ENCODE measurements at places on chromosomes 6 and 20.

DNA sequence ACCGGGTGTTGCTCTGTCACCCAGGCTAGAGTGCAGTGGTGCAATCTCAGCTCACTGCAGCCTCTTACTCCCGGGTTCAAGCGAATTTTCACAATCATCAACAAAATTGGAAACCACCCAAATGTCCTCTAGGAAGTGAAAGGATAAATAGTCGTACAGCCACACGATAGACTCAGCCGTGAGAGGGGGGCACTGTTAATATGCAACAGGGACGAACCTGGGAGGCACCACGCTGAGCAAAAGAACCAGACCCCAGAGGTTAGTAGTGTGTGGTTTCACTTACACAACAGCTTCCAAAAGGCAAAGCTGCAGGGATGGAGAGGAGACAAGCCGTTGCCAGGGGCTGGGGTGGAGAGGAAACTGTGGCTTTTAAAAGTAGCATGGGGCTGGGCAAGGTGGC lies 30.1 kb upstream of the NTSR1 start:
- DNase-seq: no peak

GRCh38 chr20:17859002-17859615 lies 109.5 kb downstream of the SNX5 start:
- no peak for DNase-seq

DNA sequence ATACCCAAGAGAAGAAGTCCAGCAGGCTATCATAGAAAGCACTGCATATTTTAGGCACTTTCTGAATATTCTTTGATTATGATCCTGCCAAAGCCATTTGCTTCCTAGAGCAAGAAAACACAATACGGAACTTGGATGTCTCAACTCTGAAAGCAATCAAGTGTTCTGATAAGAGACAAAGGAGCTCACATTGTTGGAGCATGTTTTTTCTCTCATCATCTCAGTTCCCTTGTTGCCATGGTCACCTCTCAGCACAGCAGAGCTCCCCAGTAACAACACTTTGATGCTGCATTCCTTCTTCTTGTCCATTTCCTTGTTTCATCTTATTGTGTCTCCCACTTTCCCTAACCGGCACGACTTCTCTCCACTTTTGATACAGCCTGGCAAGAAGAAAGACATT lies 168.7 kb upstream of the FUT9 start:
- no peak for DNase-seq

- DNase-seq: no peak
These were observed 13.0 kb upstream of the RBM24 start for GRCh38 chr6:17268114-17268513.

DNA sequence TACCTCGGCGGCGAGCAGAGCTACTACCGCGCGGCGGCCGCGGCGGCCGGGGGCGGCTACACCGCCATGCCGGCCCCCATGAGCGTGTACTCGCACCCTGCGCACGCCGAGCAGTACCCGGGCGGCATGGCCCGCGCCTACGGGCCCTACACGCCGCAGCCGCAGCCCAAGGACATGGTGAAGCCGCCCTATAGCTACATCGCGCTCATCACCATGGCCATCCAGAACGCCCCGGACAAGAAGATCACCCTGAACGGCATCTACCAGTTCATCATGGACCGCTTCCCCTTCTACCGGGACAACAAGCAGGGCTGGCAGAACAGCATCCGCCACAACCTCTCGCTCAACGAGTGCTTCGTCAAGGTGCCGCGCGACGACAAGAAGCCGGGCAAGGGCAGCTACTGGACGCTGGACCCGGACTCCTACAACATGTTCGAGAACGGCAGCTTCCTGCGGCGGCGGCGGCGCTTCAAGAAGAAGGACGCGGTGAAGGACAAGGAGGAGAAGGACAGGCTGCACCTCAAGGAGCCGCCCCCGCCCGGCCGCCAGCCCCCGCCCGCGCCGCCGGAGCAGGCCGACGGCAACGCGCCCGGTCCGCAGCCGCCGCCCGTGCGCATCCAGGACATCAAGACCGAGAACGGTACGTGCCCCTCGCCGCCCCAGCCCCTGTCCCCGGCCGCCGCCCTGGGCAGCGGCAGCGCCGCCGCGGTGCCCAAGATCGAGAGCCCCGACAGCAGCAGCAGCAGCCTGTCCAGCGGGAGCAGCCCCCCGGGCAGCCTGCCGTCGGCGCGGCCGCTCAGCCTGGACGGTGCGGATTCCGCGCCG lies 994 bp downstream of the FOXC1 start:
- no peak for DNase-seq

GRCh38 chr20:3873507-3873906 lies 15.7 kb upstream of the PANK2 start:
- DNase-seq: no peak

DNA sequence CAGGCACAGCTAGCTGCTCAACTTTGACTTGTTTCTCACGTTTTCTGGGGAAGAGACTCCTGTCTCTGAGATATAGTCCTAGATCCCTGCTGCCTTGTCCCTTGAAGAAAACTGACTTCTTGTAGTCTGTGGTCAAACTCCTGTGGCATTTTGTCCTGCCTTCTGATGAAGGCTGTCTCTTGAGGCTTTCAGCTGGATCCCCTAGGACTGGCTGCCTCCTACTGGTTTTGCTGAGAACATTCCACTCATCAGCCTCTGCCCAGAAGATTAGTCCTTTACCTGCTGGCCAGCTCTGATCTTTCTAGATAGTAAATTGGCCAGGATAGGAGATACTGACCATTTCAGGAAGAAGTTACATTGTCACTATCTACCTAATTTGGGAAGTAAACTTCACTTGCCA lies 71.9 kb upstream of the CNR1 start:
- DNase-seq: no peak

DNA sequence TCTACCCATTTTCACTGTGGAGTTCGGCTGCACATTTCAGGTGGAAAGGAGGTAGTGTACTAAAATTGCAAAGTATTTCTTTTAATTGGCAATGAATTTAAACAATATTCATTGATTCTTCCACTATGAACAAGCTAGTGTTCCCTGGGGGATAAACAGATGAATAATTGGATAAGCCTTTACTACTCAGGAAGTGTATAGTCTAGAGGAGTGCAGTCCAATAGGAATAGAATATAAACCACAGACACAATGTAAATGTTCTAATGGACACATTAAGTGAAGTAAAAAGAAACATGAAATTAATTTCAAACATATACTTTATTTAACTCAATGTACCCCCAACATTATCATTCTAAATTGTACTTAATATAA lies 28.7 kb downstream of the SGK1 start:
- no peak for DNase-seq

GRCh38 chr20:49361862-49362660 lies 84.2 kb upstream of the ZNFX1 start:
- no peak for DNase-seq

GRCh38 chr20:8404912-8405635 lies 273.0 kb downstream of the PLCB1 start:
- DNase-seq: no peak

GRCh38 chr6:109351231-109352130 lies 30.8 kb downstream of the CD164 start:
- no peak for DNase-seq

DNA sequence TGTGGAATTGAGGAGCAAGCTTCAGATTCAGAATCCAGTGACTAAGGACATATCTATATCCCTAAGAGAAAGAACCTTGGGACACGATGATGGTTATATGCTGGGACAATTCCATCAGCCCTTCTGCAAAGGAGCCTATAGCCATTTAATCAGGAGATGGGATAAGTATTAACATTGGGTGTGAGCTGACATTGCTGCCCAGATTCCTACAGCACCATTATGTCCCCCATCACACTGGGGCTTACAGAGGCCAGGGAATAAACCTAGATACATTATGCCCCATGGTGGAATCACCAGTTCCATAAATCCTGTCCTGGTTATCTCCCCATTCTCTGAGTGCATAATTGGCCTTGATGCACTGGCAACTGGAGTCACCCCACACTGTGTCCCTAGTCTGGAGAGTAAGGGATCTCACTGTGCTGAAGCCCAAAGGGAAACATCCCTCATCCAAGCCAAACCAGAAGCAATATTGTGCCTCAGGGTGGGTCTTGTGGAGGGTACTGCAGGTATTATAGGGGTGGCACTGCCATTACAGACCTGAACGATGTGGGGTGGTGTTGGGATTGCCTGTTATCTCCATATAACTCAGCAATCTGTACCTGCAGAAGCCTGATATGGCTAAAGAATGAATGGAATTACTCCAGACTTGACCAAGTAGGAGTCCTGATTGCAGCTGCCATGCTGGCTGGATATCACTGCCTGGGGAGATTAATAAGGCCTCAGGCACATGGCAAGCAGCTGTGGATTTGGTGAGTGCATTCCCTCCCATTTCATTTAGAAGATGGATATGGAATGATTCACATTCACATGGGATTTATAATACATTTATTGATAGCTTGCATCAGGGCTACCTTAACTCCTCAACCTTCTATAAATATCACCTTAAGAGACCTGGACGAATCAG lies 5.0 kb downstream of the HLA-A start:
- no peak for DNase-seq

DNA sequence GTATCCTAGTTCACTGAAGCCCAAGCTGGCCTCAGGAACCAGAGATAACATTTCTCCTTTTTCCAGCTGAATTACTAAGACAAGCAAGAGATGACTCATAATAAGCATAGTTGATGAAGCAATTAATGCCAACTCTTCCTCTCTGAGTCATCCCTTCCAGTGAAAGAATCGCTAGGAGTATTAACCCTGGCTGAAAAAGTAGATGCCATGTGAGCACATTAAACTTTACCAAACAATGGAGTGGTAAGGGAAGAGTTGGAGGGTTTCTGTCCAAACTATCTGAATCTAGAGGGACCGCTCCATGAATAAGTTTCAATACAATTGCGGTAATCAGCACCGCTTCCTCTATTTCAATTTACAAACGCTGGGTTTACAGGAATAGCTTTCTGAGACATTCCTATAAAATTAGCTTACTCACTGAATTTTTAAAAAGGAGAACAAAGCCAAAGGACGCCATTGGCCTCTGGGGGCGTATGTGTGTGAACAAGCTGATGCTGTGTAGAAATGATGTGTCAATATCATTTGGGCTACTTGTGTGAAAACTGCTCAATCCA lies 48.3 kb downstream of the ATXN1 start:
- DNase-seq: no peak

DNA sequence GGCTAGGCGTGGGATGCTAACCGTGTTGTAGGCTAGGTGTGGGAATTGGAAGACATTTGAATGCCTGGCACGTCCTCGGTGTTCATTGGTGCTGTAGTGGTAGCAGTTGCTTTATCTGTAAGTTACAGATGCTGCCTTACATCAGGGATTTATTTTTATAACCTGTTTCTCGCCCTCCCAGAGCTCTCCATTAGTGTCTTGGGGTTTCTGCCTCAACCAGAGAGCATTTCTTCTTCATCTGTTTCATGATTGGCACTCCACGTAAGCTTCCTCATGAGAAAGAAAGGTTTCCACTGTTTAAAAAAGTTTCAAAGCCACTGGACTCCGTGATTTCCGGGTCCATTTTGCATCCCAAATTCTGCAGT lies 9.0 kb downstream of the IGF2R start:
- DNase-seq: no peak

DNA sequence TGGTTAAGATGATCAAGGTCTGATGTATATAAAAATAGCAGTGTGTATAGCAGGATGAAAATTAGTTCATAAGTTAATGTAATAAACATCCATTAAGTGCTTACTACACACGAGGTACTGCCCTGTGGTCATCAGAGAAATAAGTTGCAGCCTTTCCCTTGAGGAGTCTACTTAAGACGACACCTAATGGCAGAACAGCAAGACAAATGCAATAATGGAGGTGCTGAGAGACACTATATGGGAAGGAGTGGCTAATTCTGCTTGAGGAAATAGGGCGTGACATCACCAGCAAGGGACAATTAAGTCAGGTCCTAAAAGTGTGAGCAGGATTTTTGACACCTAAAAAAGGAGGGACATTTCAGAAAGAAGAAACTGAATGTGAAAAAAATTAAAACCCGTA lies 75.2 kb downstream of the BACH2 start:
- no peak for DNase-seq

- no peak for DNase-seq
These were observed 395.3 kb downstream of the TBC1D32 start for GRCh38 chr6:120938876-120939472.

GRCh38 chr6:24576447-24576846 lies 69.5 kb downstream of the KIAA0319 start:
- DNase-seq: no peak

DNA sequence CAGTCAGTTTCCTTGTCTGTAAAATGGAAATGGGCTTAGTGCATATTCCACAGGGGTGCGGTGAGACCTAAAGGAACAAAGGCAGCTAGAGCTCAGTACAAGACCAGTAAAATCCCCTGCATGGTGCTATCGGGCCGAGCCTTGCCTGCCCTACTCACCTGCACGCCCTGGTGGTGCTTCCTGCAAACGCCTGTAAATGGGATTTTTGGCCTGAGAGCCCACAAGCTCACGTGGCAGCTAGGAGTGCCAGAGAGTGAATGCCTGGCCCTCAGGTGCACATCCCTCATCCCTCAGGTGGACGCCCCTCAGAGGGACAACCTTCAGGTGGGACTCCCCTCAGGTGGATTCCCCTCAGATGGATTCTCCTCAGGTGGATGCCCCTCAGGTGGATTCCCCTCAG lies 48.0 kb upstream of the VSX1 start:
- DNase-seq: no peak

DNA sequence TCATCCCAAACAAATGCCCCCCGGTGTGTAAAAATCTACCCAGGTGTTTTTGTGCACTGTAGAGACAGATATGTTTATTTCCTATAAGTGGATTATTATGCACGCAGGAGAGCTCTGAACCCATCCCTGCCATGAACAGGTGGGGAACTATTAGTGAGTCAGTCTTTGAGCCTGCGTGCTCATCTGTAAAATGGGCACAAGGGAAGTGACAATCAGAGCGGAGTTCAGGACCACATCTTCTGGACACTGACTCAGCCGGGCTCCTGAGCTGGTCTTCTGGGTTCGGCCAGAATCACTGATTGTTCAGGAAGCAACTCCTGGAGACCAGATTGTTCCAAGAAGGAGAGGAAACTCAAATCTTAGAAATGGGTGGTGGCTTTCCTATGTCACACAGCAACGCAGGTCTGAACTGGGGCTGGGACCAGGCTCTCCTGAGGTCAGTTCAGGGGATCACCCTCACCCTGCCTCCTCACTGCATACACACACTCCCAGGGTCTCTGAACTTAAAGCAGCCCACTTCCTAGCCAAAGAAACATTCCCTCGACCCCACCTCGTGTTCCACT lies 27.3 kb upstream of the TGM2 start:
- DNase-seq: peak; percentile 8

- DNase-seq: no peak
These were observed 88.8 kb downstream of the ATRN start for GRCh38 chr20:3559637-3560036.

DNA sequence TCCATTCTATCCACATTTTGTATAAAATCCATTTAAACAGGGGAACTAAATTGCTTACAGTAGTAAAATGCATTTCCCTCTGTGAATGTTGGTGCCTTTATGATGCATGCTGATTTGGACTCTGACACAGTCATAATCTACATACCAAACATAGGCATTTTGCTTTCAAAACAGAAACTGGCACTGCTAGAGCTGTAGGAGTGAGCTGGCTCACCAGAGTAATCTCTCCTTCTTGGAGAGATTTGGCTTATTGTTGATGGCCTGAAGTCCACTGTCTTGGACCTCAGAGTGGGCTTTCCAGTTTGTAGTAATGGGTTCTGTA lies 363.2 kb upstream of the FLRT3 start:
- DNase-seq: no peak

Data from right hindlimb (tissue), 1 donor.